Hematopoietic multipotent progenitor cell treated with erythropoietin and hydrocortisone succinate and interleukin-3 and kit ligand, for 4 days (in vitro differentiated cells): ENCODE measurements at places on chromosomes 3 and 15.

DNA sequence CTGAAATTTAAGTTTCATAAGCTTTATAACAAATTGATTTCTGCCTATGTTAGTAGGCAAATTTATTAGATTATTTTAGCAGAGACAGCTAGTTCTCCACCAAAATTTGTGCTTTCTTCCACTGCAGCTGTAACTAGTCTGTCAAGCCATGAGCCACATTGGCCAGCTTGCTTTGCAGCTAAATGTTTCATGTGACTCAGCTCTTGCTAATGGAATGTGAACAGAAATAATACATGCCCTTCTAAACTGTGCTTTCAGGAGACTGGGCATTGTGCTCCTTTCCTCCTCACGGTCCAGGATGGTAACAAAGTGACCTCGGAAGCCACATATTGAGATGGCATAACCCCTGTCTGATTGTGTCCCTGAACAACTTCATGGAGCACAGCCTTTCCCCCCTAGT lies 51.3 kb upstream of the KPNA4 start:
- no peak for DNase-seq

DNA sequence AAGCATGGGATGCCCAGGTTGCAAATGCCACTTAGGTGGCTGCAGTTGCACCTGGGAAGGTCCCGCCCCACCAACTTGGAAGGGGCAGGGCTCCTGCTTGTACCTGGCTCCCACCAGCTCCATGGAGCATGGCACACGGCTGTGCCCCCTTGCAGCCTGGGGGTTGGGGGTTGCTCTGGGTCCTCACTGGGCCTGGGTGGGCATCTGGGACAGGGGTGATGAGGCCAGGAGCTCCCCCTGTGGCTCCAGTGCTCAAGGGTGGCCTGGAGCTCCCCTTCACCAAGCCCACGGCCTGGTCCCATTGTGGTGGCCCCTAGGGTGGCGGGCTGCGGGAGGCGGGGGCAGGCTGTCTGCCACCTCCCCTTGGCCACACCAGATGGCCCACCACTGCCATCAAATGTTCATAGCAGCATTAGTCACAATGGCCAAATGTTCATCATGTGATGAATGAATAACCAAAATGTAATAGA lies 36.7 kb downstream of the GHSR start:
- DNase-seq: no peak

DNA sequence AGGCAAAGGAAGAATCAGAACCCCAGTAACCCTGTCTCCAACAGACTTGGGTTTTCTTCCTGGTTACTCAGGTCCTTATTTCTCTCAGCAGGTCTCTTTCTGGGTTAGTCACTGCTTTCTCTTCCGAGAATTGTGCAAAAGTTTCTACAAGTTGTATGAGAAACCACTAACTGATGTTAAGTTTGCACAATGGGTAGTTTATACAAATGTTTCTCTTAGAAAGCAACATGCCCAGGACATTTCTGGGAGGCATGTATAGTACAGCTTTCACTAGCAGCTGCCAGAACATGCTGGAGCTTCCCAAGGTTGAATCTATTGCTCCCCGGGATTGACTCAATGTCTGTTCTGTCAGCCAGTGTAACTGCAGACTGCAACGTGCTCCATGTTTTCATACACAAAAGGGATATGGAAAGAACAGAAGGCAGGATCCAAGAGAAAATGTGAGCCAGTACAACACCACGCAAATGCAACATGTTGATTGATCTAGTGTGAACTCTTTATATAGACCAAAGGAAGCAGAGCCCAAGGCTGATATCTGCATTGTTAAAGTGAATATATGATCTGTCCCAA lies 887.8 kb downstream of the MCTP2 start:
- no peak for DNase-seq

DNA sequence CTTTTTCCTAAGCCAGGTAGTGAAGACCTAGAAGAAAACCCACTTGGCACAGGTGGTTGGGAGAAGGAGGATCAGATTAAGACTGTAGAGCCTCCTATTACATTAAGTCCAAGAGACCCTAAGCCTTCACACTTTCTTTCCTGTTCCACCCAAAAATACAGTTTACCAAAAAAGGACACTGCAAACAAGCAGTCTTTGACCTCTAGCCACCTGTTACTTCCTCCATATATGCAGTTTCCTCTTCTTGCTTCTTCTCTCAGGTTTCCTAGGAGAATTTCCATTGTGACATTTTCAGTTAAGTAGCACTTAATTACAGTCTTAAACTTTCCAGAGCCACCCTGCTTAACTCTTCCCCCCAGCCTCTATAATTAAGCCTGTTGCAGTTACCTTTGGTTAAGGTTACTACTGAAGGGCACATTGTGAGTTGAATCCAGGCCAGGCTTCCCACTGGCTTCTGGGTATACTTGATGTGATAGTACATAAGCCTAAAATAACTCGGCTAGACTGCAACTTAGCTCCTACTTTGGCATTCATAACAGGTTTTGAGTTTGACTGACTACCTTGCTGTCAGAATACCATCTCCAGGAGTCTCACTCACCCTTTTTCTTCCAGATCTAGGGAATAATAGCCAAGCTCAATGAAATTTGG lies 114.2 kb upstream of the UMPS start:
- DNase-seq: no peak

DNA sequence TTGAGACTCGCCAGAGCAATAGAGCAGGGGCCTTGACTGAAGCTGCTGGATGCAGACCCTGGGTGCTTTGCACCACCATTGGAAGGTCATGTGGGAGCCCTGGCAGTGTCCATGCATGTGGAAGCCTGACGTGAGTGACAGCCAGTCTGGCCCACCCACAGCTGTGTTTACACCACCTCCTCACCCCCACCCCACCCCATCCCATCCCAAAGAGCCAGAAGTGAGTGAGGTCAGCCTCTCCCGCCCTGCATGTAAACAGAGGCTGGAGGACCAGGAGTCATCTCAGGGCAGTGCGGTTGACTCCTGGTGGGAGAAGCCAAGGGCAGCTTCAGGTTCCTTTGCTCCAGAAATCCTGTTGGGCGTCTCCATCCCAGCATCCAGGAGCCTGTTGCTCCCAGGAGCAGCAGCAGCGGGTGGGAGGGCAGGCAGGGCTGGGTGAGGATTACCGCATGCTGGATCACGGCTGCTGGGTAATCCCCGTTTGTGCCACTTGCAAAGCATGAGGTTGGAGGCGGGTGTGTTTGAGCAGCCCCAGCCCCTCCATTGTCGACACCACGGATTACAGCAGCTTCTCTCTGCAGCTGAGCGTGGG lies 44.6 kb downstream of the CORO2B start:
- DNase-seq: no peak
